ENCODE measurements at places on chromosomes 13 and 19. TPM values are rescaled to one million over a fixed set of nuclear protein-coding genes. Genes with fewer than 3 reads are reported as not detected.

Gene LIM2
- not detected for total RNA-seq

Gene CATSPERD
- total RNA-seq: not detected

Gene OR7C1
- total RNA-seq: not detected

Gene ADGRE3
- total RNA-seq: not detected

Gene APOC1
- 8.0 TPM for total RNA-seq

Gene IGFL2
- not detected for total RNA-seq

Gene PDS5B
- 25.6 TPM for total RNA-seq

Gene ZNF416
- total RNA-seq: 6.9 TPM

Gene CCDC169
- total RNA-seq: 3.3 TPM

Gene ZNF534
- total RNA-seq: 0.17 TPM

Gene SKA3
- 6.1 TPM for total RNA-seq

Gene CYP2A7
- not detected for total RNA-seq

Gene PTGIR
- total RNA-seq: 16.5 TPM

Gene PCP2
- total RNA-seq: not detected

Gene MARCHF2
- total RNA-seq: 90.8 TPM

Gene KLF1
- total RNA-seq: under 0.01 TPM

Gene CCNA1
- total RNA-seq: not detected

Gene RXFP2
- not detected for total RNA-seq

Gene OR4F17
- not detected for total RNA-seq

Gene TM9SF2
- total RNA-seq: 95.3 TPM

Gene CACNA1A
- 1.8 TPM for total RNA-seq

Gene TMEM221
- 0.17 TPM for total RNA-seq

Gene SYMPK
- 22.3 TPM for total RNA-seq

Gene ATP4A
- not detected for total RNA-seq

Gene GPR18
- not detected for total RNA-seq

Gene IGLON5
- not detected for total RNA-seq

Gene ENOX1
- total RNA-seq: 7.6 TPM

Gene VSTM2B
- total RNA-seq: not detected

Gene SYT5
- 0.50 TPM for total RNA-seq

Gene PLA2G4C
- total RNA-seq: 39.3 TPM

Measured in fibroblast of lung (primary cell).